ENCODE measurements at places on chromosomes 1 and 21.

DNA sequence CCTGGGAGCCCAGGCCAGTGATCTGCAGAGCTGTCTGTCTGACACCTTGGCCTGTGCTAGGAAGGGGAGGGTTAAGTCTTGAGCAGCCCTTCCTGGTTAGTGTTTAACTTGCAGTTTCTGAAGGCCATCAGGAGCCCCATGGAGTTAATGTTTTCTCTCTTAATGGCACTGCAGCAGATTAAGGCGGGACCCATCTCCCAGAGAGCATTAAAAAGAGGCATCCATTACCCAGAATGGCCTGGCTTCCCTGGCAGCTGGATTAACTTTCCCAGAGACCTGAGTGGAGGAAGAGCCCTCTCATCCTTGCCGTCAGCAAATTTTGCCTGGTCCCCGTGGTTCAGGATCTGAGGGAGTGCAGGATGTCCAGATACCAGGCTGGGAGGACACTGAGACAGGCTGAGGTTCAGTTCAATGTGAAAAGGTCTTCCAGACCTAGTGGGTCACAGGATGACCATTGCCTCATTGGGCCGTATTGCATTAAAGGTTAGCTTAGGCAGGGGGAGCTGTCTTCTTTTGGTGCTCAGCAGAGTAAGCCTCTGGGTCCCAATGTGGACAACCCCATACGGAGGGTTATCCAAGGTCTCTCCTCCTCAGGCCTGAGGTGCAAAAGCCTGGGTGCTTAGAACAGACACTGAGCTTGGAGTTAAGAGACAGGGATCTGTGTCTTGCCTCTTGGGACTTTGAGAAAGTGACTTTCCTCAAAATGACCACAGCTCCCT, 522.6 kb downstream of the PTPRU start:
- no peak for DNase-seq

DNA sequence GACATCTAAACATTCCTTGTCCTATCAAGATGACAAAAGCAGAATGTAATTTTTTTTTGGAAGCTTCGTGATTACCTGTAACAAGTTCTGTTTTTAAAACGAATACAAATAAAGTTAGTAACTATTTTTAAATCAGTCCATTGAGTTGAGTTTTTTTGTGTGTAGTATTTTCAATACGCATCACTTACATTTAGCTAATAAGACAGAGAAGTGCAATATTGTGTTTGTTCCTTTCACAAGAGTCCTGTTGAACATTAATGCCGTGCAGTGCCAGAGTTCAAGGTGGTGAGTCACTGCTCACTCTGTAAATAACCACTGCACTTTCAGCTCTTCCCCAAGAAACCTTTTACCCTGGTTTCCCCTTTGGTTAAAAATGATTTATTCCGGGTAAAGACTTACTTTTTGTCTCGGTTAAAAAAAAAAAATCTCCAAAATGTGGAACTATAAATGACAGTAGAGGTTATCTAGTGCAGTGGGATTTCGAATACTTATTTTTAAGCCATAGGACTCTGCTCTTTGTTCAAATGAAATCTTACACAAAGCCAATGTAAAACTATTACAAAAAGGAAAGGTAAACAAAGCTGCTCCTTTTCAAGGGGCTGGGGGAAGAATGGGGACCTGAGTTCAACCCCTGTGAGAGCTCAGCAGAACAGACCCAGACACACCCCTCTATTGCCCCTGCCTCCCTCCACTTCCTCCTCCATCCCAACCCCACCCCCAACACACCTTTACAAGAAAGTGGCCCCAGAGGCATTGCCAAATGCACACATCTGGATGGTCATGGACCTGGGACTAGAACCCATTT, 14.8 kb upstream of the NCMAP start:
- no peak for DNase-seq

DNA sequence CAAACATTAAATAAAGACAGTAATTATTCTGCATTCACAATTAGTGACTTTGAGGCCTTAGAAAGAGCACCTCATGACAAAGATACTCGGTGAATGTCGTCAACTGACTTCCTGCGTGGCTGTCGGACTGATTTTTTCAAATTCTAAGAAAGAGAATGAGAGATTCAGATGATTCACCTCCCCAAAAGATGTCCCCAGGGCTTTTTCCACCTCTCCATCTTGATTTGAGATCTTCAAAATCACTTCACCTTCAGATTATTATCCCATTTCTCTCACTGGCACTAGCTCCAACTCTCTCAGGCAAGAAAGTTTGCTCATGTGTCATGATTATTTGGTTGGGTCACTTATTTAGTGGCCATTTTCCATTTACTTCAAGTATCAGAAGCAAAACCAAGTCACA, 5.0 kb upstream of the EDEM3 start:
- no peak for DNase-seq

GRCh38 chr1:31856140-31856539, 40.3 kb upstream of the SPOCD1 start:
- DNase-seq, result no peak

- no peak for DNase-seq
These were observed 589 bp upstream of the CATSPER4 start for GRCh38 chr1:26189751-26190275.

- DNase-seq, result no peak
These were observed 34.9 kb upstream of the PTGFRN start for GRCh38 chr1:116874733-116875249.

- DNase-seq, result no peak
These were observed 9.9 kb upstream of the CD58 start for GRCh38 chr1:116580446-116581322.

GRCh38 chr21:35730325-35730724, 330.0 kb downstream of the SETD4 start:
- no peak for DNase-seq

DNA sequence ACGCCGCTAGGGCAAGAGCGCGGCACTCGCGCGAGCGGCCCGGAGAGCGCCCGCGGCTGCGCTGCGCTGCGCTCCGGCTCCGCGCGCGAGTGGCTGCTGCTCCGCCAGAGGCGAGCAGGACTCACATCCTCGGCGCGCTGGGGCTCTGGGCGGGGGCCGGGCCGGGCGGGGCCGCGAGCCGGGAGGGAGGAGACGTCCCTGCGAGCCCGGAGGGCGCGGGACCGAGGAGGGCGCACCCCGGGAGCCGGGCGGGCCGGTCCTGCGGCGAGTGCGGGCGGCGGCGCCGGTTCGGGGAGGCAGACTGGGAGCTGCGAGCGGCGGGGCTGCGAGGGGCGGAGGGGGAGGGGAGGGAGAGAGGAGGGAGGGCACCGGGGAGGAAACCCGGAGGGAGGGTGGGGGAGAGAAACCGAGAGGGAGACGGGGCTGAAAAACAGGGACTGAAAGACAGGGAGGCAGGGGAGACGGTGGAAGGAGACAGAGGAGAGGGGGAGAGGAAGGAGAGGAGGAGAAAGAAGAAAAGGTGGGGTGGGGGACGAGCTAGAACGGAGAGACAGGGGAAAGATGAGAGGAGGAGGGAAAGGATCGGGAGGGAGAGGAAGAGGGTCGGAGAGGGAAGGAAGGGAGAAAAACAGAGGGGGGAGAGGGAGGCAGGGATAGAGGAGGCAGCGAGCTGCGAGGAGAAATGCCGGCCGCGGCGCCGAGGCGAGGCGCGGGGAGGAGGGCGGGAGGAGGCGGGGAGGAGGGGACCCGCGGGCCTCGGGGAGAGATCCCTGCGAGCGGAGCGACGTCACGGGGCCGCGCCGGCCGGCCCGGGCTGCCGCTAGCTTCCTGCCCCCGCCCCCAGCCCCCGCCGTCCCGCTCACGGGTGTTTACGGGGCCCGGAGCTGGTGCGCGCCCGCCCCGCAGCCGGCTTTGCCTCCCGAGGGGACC, at the start of gene CAMK2N1:
Gene CAMK2N1, minus strand, starts transcription at position 684 of the 930 bp plus-strand sequence. CDS start 831 bp downstream, outside the sequence.
- DNase-seq, result no peak

DNA sequence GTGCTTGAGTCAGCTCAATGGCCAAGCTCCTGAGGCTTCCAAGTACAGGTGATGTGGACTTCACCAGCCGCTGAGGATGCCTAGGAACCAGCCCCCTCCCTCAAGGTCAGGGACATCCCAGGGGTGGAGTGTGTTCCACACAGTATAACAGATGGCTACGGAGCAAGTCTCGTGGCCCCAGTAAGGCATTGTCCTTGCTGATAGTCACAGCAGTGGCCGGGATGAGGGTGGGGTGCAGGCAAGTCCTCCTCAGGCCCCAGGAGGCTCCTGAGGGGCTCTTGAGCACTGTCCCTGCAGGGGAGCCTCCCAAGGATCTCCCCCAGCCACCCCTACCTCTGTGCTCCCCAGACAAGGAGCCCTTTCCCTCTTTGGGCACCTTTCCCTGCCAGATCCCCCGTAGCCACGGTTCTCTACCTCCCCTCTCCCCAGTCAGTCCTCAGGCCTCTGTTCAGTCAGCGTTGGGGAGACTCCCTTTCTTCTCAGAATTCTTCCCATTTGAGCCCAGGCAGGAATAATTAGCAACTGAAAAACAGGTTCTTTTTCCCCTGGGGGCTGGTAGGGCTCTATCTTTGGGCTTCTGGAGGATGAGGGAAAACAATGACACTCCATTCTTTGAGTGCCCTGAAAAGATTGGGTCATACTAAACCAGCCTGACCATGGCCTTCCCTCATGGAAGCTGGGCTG, 7.1 kb upstream of the THEM5 start:
- no peak for DNase-seq

DNA sequence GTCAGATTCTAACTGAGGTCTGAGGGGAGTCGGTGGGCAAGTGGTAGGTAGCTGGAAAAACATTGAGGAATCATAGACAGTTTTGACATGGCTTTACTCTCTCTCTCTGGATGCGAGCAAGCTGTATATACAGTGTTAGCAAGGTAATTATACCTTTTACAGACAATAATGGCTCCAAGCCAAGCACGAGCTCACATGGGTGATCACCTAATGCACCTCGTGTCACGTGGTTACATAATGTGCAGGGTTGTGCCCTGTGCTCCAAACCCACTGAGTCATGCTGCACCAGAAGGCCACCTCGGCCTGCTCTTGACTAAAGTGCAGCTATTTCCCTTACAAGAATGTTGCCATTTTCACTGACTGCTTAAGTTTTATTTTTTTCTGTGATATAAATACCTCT, 7.6 kb upstream of the CLCA2 start:
- peak; percentile 93 for DNase-seq

DNA sequence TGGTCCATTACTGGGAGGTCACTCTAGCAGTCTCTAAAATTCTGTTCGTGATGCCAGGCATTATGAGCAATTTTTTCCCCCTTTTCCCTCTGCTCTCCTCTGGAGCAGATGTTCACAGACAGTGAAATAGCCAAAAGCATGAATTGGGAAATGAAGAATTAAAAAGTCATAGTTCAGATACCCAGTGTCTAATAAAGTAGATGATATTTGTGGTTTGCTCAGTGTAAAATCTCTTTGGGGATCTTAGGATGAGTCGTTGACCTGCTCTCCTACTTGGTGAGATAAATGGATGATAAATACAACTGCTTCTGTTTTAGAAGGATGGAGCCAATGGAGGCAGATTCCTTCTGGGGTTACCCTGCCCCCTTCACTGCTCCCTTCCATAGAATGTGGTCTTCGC, 56.3 kb downstream of the KIAA0040 start:
- DNase-seq, result no peak

DNA sequence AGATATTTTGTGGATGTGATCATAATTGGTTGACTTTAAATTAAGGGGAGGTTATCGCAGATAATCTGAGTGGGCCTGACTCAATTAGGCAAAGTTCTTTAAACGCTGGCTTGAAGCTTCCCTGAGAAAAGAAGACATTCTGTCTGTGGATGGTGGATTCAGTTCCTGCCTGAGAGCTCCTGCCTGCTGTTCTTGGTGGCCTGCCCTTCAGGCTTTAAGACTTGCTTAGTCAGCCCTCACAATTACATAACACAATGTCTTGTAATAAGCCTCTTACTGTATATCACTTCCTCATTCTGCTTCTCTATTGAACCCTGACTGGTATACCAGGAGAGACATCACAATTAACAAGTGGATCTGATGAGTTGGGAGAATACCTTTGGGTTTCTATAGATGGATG, 50.2 kb downstream of the KCNJ6 start:
- no peak for DNase-seq

DNA sequence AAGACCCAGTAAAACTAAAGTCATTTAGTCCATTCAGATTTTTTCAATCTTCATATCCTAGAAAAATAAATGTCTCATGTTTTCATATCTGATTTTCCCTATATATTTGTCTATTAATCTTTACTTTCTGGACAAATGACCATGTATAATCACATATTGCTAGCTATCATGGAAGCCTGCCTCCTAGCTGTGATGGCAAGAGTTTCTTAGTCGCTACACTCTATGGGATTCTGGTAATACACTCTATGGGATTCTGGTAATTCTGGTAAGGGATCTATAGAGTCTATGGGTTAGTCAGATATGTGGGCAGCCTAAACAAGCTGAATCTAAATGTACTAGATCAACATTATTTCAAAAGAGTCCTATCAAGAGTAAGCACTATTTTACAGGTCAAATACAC, 198.7 kb upstream of the LHX8 start:
- no peak for DNase-seq

- DNase-seq, result no peak
These were observed 2.4 kb upstream of the COL11A1 start for GRCh38 chr1:103110701-103111100.

- DNase-seq, result no peak
These were observed 23.3 kb downstream of the CTH start for GRCh38 chr1:70434253-70434859.

GRCh38 chr1:54993140-54993539, 5.6 kb upstream of the BSND start:
- DNase-seq, result no peak

DNA sequence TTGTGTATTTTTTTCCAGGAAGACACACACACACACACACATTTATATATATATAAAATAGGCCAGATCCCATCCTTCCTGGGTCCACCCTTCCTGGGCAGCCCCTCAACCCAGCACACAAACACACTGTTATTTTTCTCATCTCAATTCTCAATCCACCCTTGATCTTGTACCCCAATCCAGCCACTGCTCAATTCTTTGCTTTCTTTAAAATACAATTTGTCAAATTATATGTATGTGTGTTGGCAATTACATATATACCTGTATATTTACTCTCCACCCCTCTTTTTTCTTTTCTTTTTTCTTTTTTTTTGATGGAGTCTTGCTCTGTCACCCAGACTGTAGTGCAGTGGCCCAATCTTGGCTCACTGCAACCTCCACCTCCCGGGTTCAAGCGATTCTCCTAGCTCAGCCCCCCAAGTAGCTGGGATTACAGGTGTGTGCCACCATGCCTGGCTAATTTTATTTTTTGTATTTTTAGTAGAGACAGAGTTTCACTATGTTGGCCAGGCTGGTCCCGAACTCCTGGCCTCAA, 88.3 kb downstream of the DHRS3 start:
- DNase-seq, result no peak

GRCh38 chr21:27831816-27832569, 865.1 kb upstream of the ADAMTS5 start:
- no peak for DNase-seq

DNA sequence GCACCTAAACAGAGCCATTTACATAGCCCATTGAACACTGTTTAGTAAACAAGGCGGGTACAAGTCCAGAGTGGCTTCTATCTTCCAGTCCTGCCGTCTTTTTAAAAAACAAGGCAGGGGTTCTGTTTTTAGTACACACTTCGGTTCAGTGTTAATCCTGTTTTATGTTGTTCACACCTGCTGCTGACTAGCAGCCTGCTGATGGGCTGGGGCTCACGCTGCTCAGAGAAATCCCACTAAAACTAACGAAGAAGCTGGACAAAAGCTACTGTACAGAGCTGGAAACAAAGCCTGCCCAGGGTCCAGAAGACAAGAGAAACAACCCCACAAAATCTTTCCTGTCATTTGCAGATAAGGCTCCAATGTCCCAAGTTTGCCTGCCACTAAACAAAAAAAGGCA, 13.2 kb downstream of the ESRRG start:
- no peak for DNase-seq

Data from NCI-H1436 treated with DMSO at 0.1 percent for 48 hours (cell line).